ENCODE measurements at places on chromosomes 3 and 15. TPM values are rescaled to one million over a fixed set of nuclear protein-coding genes. Genes with fewer than 3 reads are reported as not detected.

DNA sequence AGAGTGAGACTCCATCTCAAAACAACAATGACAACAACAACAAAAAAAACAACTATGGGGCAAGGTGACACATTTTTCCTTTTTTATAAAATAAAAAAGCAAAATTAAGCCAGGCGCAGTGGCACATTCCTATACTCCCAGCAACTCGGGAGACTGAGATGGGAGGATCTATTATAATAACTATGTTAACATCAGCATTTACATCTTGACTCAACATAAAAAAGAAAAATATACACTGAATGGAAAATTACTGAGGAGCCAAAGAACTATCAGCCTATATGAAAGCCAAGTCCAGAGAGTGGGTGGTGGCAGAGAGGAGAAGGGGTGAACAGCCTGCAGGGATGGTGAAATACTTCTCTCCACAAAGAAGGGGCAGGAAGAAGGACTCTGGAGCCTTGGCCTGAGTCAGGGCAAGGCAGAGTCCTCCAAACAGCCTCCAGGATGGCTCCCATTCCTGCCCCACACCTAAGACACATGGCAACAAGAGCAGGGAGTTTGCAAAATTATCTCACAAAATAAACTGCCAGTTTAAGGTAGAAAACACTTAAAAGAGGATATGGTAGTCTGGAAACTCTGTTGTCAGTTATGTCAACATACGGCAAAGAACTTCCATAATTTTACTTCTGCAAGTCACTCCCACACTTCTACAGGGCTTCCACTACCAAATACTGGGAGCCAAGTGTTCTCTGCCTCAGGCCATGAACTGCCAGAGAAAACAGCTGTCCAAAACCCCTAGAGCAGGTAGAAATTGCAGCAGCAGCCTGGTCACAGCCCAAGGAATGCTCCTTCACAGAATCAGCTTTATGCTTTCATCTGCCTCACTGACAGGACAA lies 25.9 kb downstream of the HSPBAP1 start:
- DNase-seq = no peak

Gene CPB1
- 11.3 TPM for total RNA-seq

DNA sequence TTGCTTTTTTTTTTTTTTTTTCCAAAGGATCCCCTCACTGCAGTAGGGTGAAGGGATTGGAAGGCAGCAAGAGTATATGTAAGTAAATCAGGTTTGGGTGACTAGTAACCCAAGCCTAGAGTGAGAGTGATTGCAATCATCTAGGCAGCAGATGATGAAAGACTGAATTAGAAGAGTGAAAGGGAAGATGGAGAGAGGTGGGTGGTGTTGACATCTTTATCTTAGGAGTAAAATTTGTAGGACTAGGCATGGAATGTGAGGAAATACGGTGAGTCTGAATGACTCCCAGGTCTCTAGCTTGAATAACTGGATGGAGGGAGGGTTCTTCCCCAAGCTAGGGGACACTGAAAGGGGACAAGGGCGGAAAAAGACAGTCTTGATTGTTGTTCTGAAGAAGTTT lies 63.4 kb downstream of the TPRG1 start:
- no peak for DNase-seq

DNA sequence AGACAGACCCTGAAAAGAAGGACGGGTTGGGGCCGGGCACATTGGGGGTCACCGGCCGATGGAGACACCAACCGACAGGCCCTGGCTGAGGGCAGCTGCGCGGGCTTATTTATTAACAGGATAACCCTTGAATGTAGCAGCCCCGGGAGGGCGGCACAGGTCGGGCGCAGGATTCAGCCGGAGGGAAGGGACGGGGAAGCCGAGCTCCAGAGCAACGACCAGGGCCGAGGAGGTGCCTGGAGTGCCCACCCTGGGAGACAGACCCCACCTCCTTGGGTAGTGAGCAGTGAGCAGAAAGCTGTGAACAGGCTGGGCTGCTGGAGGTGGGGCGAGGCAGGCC lies 2.2 kb upstream of the LSMEM2 start:
- DNase-seq = no peak

GRCh38 chr3:45528429-45528828 lies 66.1 kb upstream of the LIMD1 start:
- DNase-seq = no peak

- DNase-seq = no peak
Observed at GRCh38 chr3:116291141-116291540, 154.1 kb downstream of the LSAMP start.

DNA sequence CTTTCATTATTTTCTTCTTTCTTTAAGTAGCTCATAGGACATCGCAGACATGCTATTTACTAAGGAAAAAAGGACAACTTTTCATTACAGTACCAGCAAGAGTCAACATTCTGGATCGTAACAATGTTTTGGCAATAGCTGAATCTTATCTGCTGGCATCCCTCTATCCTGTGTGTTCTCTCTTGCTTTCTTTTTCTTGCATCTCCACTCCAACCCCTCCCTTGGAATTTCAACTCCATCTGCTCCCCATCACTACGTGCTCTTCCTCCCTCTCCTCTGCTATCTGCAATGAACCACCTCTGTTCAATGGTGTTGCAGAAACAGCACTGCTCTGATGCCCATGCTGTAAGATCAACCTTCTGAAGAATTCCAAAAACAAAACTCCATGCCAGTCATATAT lies 106.6 kb downstream of the FBN1 start:
- DNase-seq = no peak

GRCh38 chr15:95948411-95948810 lies 382.1 kb upstream of the NR2F2 start:
- DNase-seq = no peak

Gene AHSG
- 1.5 TPM for total RNA-seq

- DNase-seq = no peak
Observed at GRCh38 chr3:182935803-182936202, 44.5 kb downstream of the DCUN1D1 start.

DNA sequence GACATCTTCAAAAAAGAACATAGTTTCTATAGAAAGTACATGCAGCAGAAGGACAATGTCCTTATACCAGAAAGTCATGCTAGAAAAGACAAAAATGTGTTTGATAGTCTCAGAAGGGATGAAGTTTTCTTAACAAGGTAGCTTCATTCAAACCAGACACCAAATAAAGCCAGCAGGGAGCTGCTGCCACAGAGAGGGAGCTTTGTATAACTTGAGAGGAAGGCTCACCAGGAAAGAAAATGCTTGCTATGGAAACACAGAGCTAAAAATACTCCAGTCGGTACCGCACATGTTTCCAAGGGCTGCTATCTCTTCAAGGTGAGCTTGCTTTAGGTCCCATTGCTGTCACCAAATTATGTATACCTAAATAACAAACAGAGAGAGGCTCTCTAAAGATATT lies 1074.8 kb upstream of the ALCAM start:
- no peak for DNase-seq

Gene C3orf70
- total RNA-seq = 1.7 TPM

- peak; percentile 28 for DNase-seq
Observed at GRCh38 chr3:40623567-40623966, 98.8 kb downstream of the ZNF621 start.

Gene PLD1
- total RNA-seq = 15.4 TPM

DNA sequence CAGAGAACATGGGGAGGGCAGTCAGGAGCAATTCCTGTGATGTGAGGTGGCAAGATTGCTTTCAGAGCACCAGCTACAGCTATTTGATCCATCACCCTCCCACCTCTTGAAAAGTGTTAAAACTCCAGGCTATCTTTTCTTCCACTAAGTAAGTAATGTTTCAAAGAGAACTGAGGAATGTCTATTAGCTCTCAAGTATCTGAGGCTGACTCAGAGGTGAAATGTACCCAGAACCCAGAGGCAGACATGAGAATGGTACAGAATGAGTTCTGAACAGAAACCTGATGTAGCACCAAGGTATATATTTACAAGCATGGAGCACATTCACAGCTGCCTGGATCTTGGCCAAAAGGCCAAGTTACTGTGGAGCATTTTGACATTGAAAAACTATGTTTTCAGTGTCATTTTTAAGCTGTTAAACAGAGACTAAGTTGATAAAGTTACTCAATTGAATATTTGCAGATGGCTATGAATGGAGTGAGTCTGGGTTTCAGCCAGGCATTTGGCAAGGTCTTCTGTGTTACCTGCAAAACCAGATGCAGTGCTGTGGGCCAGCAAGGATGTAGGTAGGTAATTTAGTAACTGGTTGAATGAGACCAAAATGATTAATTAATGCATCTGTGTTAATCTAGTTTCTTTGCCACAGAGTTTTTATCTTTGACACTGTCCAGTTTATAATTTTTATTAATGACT lies 227.7 kb upstream of the CD96 start:
- no peak for DNase-seq

DNA sequence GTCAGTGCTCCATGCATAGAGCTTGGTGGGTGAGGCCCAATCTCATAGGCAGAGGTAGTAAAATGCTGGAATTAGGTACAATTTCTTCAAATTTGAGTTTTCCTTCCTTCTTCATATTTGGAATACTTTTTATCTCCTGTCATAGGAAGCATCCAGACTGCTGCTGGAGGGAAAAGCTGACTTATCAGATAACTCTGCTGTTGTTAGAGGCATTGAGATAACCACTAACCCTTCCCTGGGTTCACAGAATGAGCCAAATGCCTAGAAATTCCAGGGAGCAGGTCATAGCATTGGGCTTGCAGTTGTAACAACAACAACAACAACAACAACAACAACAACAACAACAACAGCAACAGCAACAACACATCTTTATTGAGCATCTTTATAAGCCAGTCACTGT lies 332.7 kb downstream of the PDCD6IP start:
- no peak for DNase-seq

DNA sequence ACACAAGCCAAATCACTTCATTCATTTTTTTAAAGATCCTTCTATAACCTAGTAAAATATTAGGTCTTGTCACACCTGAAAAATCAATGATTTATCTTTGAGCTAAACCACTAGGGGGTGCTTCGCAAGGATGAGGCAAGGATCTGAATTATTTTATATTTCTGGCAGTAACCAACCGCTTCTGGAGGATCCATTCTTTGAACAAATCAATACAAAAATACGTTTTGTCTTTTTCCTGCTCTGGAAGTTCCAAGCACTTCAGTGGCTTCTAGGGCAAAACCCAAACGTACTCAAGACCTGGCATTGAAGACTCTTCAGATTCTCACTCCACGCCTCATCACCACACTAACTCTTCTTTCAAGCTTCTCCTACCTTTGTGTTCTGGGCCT lies 486 bp downstream of the LSG1 start:
- DNase-seq = no peak

DNA sequence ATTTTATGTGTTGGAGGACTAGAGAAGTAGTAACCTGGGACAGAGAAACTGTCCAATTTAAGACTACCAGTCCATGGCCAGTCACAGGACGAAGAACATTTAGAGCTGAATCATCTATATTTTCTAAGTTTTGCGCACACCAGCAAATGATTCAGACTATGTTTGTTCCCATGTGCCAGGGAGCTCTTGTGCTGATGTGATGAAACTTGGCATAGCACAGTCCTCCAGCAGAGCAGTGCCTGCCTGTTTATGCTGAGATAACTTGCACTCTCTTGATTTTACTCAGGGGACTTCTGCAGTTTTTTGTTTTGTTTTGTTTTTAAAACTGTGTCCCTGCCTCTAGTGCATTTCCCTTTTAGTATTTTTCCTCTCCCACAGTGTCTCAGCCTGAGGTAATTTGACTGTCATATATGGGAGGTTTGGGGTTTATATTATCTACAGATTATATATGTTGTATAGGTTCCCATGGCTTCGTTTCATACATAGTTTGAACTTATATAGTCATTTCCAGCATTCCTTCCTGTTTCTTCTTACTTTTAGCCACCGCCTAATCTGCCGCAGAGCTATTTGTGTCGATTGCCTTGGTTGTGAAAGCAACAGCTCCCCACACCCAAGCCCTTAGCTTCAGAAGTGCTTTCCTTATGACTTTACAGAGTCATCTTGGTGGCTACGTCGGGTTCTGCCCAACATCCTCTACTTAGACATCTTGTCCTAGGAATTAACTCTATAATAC lies 45.5 kb downstream of the PPM1L start:
- no peak for DNase-seq

DNA sequence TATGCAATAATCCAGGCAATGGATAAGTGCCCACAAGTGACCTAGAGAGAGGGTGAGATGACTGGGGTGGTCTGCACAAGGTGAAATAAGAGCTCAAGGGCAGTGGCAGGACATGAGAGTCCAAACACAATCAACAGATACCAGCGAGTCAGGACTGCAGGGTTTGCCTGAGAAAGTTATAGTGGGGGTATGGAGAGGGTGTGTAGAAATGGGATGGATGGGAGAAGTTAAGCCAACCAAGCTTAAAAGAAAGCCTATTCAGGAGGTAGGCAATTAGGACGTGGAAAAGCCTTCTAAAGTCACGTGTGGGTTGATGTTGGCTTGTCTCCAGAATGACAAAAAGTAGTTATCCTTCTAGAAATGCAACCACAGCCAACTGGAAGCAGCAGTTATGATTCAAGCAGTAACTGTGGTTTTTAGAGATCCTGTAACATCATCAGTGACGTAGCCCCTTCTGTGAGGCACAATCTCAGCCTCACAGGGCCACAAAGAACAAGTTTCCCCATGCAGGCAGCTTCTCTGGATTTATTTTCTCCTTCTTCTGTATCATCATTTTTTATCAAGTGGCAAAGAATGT lies 56.1 kb downstream of the FAM174B start:
- no peak for DNase-seq

DNA sequence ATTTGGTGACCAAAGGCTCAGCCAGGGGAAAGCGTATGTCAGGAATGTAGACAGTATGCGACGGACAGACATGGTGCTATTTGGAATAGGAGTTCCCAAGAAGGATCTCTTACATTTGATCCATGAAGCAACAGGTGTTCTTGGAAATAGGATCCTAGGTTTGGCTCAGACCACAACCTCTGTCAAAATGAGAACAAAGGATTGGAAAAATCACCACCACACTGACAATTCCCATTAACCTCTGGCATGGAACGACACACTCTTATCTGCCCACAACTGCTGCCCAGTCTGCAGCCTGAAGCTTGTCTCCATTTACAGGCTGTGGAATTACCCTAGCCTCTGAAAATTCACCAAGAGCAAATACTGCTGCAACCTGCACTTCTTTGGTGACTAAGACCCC lies 33.6 kb upstream of the LRRN1 start:
- no peak for DNase-seq

DNA sequence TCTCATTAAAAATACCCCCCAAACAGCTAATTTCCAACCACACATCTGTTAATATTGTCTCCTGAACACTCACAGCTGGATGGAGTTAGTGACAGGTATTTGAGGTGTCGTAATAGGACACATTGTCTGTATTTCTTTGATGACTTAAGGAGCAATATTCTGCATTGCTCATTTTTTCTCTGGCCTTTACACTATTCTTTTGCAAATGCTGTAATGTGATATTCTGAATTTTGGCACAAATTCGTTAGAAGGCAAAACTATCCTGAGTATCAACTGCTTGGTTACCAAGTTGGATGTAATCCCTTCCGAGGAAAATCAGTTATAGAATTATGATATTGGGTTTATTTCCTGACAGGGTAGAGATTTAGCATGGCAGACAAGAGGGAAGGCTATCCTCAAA lies 1030.2 kb downstream of the MCTP2 start:
- no peak for DNase-seq

Gene GOLGA6B
- total RNA-seq = not detected

Gene C3orf49
- total RNA-seq = not detected
